HL-60 (cell line): ENCODE measurements at places on chromosomes 7 and 10.
A peak's percentile ranks its signal among the peaks of the same experiment; 100 is the strongest.

DNA sequence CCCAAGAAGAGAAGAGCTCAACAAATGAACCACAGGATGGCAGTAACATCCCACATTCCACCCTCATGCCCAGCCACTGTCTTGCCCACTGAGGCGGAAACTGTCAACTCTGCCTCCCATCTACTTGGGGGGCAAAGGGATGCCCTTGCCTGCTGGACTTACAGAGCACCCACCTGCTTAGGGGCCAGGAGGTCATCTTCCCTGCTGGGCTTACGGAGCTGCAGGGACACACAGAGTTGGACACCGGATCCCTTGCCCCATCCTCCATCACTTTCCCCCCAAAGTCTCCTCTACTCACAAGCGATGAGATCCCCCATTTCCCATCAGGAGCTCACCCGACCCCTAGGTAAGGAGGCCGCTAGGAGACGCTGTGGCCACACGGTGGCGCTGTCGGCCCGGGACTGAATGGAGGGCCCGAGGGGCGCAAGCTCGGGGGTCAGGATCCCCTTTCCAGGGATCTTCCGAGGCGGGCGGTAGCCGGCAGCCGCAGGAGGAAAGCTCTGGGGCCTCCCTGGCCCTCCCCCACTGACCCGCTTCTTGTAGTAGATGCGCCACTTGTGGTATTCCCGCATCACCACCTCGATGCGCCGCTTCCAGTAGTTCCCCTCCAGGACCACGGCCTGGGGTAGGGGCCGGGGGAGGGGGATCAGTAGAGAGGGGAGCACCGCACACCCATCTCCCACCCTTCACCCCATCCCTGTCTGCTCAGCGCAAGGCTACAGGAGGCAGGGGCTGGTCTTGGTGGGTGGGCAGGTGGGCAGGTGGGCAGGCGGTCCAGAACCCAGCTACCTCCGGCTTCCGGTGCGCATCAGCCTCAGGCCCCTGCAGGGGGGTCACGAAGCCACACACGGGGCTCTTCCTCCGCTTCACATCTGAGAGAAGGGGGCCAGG lies 17.3 kb downstream of the MLXIPL start:
- peak; percentile 27 for DNase-seq

DNA sequence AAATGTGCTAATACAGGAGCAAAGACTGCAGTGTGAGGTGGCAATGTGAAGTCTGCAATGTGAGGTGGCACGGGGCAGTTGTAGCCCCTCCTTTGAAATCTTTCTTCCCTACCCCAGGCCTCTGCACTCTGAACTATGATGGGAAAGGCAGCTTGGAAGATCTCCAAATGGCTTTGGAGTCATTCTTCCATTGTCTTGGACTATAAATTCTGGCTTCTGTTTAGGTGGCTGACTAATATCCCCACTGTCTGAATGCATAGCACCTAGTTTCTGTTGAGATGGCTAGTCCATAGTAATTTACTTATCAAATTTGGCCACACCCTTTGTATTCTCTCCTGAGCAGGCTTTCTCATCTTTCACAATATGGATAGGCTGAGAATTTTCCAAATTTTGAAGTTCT lies 175.0 kb downstream of the CFTR start:
- DNase-seq: no peak

DNA sequence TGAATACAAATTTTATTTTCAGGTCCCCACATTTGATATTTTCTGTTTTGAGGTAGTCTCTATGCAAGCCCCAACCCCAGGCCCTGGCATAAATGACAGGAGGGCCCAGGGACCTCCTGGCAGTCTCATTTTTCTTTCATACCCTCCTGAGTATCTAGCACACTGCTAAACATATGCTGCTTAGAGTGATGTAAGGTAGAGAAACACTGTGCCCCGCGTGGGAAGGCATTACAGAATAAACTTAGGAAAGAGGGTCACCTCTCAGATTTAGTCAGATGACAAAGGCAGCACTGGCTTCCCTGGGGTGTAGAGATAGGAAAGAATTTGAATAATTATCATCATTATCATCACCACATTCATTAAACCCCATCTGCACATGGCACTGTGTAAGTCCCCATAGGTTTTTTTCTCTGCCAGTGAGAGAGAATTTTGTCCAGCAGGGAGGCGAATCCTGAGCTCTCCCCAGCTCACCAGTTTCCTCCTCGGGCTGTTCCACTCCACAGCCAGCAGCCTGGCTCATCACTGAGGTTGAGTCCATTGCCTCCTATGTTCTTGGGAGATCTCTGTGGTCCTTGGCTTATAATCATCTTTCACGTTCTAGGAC lies 507.3 kb upstream of the GALNT17 start:
- no peak for DNase-seq

DNA sequence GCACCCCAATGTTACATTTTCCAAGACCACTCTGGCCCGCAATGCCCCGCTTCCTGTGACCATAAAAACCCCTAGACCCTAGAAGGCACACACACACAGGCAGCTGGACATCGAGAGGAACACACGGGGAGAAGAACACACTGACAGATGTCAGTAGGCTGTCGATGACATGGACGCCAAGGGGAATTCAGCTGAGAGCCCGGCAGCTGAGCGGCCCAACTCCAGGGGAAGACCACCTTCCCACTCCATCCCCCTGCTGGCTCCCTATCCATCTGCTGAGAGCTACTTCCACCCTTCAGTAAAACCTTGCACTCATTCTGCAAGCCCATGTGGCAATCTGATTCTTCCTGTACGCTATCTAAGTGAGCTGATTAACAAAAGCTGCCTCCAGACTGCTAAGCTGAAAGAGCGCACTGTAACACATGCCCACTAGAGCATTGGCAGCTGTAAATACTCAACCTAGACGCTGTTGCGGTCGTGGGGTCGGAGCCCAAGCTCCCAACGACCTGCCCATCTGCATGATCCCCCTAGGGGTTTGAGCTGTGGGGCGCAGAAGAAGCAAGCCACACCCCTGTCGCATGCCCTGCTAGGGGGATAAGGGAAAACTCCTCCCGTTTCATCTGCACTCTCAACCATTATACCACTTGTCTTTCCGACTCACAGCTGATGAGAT lies 843.6 kb upstream of the POT1 start:
- no peak for DNase-seq

DNA sequence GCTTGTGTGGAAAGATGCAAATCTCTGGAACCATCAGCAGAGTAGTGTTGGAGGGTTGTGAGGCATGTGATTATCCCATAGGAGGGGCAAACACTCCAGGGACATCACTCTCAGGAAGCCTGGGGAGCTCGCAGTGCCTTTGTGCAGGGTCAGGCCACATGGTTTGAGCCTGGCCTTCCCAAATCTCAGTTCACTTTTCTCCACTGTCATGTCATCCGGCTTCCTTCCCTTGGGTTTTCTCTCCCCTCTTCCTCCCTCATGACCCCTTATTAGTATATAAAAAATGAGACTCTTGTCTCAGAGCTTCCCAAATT lies 20.4 kb downstream of the TSPAN14 start:
- DNase-seq: no peak

- DNase-seq: no peak
Measured at GRCh38 chr10:101237081-101237981, 8.1 kb upstream of the LBX1 start.

GRCh38 chr10:116612107-116612769 lies 8.5 kb upstream of the PNLIPRP2 start:
- DNase-seq: no peak

- no peak for DNase-seq
Measured at GRCh38 chr10:93746844-93747284, 10.9 kb upstream of the LGI1 start.

GRCh38 chr10:113073549-113074189 lies 123.6 kb downstream of the TCF7L2 start:
- no peak for DNase-seq

DNA sequence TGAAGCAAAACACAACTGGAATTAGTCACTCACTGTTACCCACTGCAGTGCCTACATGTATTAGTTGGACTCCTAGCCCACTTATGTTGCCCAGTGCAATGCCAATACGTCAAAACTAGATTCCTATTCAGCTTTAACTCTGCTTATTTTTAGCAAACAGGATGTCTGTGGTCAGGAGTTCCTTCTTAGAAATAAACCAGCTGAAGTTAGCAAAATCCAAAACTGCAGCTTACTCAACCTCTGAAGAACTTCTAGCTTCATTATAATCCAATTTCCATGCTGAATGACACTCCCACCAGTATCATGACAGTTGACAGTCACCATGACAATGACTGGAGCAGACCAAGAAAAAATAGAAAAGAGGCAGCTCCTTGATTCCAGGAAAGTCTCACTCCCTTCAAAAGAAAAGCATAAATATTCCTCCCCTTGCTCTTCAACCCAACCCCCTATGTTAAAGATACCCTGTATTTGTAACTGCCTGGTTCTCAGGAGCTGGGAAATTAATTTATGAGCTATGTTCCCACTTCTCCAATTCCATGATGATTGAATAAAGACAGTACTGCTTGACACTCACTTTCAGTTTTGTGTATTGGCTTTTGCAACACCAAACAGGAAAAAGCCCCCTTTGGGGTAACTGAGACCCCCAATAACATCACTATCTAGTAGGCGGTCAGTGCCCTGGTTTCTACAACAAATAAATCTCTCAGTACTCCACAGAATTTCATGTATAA lies 327.4 kb downstream of the SORCS1 start:
- peak; percentile 49 for DNase-seq

DNA sequence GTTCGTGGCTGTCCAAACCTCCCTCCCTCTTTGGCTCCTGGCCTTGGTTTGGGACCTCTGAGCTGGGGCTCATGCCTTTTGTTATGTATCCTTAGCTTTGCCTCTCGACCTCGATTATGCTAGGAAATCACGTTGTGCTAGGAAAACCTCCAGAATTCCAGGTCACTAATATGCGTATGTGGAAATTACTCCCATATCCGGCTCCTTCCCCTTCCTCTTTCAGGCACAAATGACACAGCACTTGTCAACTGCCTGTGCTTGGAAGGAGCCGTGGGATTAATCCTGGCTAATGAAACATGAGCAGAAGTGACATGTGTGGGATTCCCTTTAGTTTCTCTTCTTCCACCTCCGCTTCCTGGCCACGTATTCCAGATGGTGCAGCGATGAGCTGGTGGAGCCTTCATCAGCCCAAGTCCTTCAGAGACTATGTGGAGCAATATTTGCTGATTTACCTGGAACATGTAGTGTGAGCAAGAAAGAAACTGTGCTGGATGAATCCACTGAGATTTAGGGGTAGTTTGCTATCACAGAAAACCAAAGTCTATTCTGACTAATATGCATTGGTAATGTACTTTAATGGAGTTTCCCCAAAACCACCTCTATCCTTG lies 149.2 kb downstream of the REEP3 start:
- DNase-seq: no peak

DNA sequence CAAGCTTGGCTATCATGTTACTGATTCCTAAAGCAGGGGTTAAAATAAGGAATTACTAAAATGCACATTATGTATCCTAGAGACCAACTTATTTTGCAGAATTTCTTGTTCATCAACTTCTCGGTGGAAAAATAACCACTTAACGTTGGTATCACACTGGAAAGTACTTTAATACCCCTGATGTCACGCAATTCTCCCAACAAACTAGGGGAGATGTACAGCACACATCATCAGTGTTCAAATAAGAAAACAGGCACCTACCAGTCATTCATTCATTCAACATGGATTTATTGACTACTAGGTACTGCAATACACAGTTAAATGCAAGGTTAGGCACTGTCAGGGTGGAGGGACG lies 648 bp downstream of the HUS1 start:
- DNase-seq: no peak

DNA sequence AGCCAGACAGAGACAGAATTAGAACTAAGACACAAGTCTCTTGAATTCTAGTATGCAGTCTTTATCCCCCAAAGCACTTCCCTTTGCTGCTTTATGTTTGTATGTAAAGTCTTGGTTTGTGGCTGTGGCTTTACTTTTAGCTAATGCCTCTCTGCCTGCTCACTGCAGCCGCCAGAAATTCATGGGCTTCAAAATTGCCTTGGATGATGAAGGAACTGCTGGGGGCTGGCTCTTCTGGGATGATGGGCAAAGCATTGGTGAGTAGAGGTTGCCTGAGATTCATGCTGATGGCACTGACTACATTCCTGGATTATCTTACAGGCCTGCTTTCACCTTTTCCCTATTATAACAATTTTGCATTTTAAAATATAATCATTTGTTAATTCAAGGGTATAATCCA lies 10.9 kb upstream of the MGAM2 start:
- DNase-seq: no peak

- peak; percentile 88 for DNase-seq
Measured at GRCh38 chr10:26386781-26387180, 51.4 kb upstream of the APBB1IP start.

GRCh38 chr7:104106108-104106905 lies 101.5 kb downstream of the ORC5 start:
- DNase-seq: no peak

GRCh38 chr10:6364893-6365292 lies 162.2 kb downstream of the PFKFB3 start:
- no peak for DNase-seq

- no peak for DNase-seq
Measured at GRCh38 chr10:104396581-104396980, 42.9 kb downstream of the CFAP58 start.

- DNase-seq: peak; percentile 41
Measured at GRCh38 chr10:6300106-6300783, 97.5 kb downstream of the PFKFB3 start.

GRCh38 chr10:50382576-50383023 lies 131.3 kb upstream of the ASAH2 start:
- no peak for DNase-seq

DNA sequence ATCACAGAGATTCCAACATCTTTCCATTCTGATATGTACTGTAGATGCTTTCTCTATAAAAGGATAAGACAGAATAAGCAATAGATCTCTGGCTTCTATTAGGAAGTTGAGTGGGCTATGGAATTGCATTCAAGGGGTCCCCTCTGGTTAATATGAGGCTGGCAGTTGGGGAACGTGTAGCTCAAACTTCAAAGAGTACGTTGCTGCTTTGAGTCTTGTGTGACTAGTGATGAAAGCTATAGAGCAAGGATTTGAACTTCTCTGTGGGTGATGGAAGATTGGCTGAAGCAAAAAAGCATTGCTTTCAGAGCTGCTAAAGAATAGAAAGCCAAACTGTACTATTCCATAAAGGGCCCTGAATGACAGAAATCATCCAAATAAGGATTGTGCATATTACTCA lies 6.4 kb downstream of the WEE2 start:
- DNase-seq: no peak

DNA sequence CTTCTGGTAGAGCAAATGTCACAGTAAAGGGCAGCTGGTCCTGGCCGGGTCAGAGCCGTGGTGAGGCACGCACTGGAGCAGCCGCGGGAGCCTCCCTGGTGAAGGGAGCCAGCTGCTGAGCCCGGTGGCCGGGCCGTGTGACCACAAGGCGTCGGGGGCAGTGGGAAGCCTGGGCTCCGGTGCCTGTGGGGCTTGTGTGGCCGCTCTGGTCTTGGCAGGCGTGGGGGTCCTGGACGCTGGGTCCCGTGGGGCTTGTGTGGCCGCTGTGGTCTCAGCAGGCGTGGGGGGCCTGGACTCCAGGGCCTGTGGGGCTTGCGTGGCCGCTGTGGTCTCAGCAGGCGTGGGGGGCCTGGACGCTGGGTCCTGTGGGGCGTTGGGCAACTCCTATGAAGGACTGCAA lies 57.2 kb downstream of the NKX6-2 start:
- DNase-seq: no peak

DNA sequence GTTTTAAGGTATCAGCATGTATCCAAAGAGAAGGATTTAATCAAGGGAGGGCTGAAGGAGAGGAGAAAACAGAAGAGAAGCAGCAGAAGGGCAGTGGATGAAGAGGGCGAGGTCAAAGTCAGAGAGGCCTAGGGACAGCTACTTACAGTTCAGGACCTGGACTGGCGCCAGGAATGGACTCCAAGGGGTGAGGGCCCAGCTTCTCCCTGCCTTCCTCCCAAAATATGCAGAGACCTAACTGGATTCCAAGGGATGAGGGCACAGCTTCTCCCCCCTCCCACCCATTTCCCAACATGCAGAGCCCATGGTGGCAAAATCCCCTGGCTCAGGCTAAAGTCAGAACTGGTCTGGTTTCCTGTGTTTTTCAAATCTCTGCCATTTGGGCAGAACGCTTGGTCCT lies 3.4 kb upstream of the TCF7L2 start:
- DNase-seq: no peak
